ENCODE measurements at places on chromosomes 5 and 9.

- no peak for DNase-seq
These were observed 72.5 kb downstream of the AP3B1 start for GRCh38 chr5:78221964-78222451.

GRCh38 chr9:94867842-94868312 lies 141.4 kb downstream of the AOPEP start:
- DNase-seq = no peak

GRCh38 chr5:125311743-125312142 lies 565.3 kb upstream of the ZNF608 start:
- no peak for DNase-seq

GRCh38 chr5:153807801-153808200 lies 230.9 kb downstream of the FAM114A2 start:
- DNase-seq = no peak

DNA sequence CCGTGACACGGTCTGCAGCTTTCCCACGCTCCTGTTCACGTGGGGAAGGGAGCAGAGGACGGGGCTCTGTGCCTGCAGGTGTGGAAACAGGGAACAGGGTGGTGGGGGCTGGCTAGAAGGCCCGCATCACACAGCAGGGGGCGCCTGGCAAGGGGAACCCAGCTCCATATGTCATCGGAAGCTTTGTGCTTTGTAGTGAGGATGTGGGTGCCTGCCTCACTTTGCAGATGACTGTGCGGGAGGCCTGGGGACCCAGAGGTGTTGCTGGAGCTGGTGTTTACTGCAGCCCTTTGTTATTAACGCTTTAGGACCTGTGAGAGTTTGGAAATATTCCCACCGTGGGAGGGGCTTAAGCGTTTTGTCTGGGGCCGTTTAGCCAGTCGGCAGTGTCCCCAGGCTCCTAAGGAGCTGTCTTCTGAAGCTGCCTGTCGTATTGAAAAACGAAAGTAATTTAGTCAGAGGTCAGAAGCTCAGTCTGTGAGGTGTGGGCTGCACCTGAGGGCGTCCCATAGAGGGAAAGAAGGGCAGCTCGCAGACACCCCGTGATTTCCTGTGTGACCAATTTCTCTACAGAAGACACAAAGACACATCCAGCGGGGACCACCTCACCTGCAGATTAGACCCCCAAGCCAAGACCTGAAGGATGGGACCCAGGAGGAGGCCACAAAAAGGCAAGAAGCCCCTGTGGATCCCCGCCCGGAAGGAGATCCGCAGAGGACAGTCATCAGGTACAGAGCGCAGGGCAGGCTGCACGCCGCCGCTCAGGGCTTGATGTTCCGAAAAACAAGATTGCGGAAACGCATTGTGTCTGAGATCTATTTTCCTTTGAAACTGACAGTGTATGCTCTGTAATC lies 9.1 kb downstream of the MAN1B1 start:
- no peak for DNase-seq

DNA sequence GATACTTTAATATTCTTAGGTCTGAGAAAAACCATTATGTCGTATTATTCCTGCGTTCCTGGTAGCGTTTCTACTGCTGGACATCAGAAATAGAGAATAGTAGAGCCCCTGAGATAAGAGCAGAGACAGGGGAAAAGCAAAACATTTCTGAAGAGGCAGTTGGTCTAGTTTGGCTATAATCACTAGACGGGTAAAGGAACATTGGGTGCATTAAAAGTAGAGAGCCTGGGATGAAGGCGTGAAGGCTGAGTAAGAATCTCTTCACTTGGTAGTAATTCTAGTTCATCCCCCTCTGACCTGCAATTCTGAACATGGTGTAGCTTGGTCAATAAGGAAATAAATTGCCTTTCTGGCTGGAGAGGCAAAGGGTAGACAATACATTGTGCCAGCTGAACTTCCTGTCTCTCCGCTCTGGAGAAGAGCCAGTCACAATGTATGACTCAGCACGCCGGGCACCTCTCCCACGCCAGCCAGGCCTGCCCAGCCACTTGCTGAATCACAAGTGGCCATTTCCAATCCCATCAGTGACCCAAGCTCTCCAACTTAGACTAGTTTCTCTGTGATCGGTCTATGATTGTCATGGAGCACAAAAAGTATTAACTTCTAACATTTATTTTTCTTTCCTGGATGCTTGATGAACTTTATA lies 75.4 kb downstream of the STK32A start:
- DNase-seq = no peak

- no peak for DNase-seq
These were observed 9.8 kb downstream of the SECISBP2 start for GRCh38 chr9:89328064-89328463.

DNA sequence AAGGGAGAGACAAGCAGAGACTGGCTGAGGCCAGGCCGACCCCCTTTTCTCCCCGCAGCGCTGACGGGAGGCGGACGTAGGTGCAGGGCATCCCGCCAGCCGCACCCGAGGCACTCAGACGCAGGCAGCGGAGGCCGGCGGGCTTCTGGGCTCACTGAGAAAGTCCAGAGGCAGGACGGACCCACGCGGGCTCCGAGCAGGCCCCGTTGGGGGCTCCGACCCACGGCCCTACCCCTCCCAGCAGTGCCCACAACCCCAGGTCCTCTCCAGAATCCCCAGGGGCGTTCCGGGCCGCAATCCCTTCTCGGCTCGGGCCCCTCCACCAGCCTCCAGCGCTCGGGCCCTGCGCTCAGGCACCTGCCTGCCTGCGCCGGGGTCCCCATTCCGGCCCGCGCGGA lies 543 bp downstream of the MTMR12 start:
- DNase-seq = peak; percentile 24

Data from NCI-H187 (cell line).